Glutamatergic neuron (in vitro differentiated cells): ENCODE measurements at places on chromosomes 13 and 19.

DNA sequence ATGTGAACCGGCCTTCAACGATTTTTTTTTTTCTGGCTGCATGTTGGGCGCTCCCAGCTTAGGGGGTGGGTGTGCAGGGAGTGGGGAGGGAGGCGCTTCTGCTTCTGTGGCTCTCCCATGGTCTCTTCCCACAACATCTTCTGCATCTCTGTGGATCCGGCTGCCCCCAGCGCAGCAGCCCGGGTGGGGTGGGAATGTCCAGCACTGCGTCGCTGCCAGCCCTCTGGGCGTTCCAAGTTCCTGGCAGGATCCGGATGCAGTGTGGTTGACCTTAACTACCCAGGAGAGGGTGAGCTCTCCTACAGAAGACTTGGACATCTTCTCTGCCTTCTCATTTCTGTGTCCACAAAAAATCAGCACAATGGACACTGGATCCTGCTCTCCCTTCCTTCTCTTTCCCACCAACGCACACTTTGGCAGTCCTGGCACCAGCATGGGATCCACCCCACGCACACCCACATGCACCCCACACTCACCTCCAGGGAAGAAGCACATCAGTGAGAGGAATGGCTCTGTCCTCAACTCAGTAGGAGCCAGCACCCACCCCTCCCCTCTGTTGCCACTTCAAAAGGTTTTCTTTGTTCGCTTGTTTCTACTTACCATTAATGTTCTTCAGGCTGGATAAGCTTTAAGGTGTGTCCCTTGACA is 177.3 kb downstream of the COL4A1 start:
- no peak for DNase-seq

GRCh38 chr13:51818781-51819511 is 15.0 kb upstream of the DHRS12 start:
- no peak for DNase-seq

- DNase-seq: no peak
These were observed 1.6 kb downstream of the CCDC97 start for GRCh38 chr19:41311613-41312012.

GRCh38 chr13:42757678-42758420 is 23.5 kb upstream of the FAM216B start:
- no peak for DNase-seq

- DNase-seq: no peak
These were observed 10.6 kb upstream of the RAB20 start for GRCh38 chr13:110571896-110572777.

GRCh38 chr19:38599722-38600121 is 18.0 kb downstream of the MAP4K1 start:
- DNase-seq: no peak

DNA sequence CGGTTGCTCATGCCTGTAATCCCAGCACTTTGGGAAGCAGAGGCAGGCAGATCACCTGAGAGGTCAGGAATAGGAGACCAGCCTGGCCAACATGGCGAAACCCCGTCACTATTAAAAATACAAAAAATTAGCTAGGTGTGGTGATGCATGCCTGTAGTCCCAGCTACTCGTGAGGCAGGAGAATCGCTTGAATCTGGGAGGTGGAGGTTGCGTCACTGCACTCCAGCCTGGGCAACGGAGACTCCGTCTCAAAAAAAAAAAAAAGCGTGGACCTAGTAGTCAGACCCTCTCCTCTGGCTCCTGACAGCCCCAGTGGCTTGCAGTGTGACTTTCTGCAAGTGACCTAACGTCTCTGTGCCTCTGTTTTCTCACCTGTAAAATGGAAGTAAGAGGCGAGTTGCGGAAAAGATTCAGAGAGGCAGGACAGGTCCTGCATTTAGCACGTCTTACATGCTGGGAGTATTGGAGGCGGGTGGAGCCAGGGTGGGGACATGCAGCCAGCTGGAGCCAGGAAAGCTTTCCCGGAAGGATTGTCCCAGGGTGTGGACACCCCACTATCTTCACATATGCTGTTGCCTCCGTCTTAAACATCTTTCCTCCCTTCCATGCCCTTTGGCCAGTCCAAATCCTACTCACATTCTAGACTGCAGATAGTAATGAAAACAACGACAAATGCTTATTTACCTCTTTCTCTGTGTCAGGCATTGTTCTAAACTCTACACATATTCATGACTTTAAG is 2.9 kb downstream of the TUBB4A start:
- DNase-seq: no peak

DNA sequence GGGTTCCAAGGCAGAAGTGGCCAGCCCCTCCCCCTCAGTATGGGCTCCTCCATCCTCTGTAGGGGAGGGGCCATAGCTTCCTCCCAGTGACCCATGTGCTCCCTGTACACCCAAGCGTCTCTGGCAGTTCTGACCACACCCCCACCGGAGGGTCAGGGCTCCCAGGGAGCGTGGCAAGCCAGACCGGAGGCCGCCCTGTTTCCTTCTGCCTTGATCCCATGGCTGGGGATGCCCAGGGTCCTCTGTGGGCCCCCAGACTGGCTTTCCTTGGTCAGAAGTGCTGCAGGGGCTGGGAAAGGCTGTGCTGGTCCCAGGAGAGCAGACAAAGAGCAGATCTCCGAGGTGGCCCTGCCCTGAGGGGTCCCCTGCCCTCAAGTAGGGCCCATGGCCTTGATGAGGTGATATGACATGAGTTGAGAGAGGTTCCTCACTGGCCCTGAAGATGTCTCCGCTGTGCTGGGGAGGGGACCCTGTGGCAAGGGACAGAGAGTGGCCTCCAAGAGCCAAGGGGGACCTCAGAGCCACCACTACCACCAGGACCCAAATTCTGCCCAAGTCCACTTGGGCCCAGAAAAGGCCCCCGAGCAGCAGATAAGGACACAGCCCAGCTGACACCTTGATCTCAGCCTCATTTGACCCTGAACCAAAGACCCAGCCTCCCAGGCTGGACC is 7.8 kb upstream of the F2RL3 start:
- DNase-seq: no peak

DNA sequence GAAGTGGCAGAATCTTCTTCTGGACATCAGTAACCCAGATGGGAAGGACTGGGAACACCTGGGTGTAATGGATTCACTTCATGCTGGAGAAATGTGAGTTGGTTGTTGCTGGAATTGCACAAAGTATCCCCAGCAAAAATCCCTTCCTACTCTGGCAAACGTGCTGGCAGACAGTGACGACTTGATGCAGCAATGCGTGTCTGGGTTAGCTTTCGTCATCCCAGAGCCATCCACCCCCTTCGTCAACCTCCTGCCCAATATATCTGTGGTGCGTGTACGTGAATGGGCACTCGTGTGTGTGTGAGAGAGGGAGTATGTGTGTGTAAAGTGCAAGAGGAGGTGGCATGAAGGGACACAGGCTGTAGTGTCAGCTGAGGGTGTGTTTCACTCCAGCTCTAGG is 70.9 kb downstream of the TM9SF2 start:
- no peak for DNase-seq

DNA sequence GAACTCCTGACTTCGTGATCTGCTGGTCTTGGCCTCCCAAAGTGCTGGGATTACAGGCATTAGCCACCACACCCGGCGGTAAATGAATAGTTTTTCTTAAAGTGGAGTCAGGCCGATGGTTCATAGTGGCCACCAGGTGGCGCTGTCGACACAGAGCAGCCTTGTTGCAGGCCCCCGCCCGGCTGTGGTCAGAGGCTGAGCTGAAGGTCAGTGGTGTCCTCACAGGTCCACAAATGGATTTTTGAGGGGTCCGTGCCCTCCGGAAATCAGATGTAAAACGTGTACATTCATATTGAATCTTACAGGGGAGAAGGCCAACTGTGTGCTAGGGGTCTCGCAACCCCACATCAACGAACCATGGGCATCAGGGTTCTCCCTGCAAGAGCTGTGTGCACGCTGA is 13.4 kb upstream of the WDR18 start:
- DNase-seq: peak; percentile 62

GRCh38 chr19:41540041-41540695 is 35.8 kb upstream of the CEACAM21 start:
- no peak for DNase-seq

DNA sequence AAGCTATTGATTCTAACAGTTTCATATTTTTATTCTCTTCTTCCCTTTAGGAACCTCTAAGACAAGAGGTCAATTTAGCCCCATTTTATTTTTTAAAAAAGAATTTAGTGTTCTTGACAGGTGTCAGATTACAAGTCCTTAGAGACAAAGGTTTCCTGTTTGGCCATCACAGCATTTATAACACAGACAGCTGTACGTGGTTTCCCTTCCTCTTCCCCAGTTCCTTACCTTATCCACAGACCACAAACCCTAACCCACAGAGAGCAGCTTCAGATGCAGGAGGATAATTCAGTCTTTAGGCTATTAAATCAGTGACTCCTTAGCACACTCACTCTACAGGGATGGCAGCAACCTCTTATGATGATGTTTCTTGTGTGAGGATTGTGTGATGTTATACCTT is 1210.1 kb downstream of the DIAPH3 start:
- no peak for DNase-seq

GRCh38 chr19:57099199-57099661 is 20.6 kb upstream of the USP29 start:
- peak; percentile 84 for DNase-seq

- no peak for DNase-seq
These were observed 1.5 kb downstream of the STARD13 start for GRCh38 chr13:33284031-33284430.

- DNase-seq: no peak
These were observed 27.8 kb downstream of the ERCC5 start for GRCh38 chr13:102873653-102874052.

DNA sequence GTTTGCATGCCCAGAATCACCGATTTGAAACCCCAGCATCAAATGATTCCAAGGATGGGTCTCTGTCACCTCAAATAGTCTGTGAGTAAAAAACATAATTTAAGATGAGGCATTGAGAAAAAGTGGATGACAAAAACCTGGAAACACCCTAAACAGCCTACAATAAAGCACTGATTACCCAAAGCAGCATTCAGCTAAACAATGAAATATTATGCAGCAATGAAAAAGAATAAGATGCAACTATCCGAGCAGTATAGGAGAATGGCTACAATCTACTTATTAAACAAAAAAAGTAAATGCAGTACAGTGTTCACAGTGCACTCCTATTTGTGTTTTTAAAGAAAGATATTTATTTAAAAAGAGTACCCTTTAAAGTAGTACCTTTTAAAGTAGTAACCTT is 7.7 kb upstream of the RFX2 start:
- no peak for DNase-seq

DNA sequence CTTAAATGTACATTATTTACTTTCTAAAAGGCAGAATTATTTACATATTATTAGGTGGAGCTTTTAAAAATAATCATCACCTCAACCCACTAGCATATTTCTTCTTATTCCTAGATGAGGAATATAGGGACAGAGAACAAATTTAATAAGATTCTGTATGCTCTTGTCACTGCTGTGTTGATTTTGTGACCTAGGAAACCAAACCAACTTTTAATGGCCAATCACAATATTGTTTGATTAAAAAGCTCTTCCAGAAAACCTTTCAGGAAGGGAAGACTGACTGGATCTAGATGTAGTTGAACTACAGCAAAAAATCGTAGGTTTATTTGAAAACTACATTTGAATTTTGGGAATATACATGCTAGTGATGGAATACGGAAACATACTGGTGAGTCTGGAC is 91.8 kb upstream of the RAP2A start:
- DNase-seq: no peak
